ENCODE measurements at places on chromosomes 1 and 21.

- no peak for DNase-seq
Observed at GRCh38 chr1:229098361-229098760, 172.6 kb upstream of the RAB4A start.

GRCh38 chr1:95733031-95733430 lies 499.0 kb downstream of the RWDD3 start:
- no peak for DNase-seq

- no peak for DNase-seq
Observed at GRCh38 chr1:248844526-248844925, 6.5 kb downstream of the ZNF672 start.

GRCh38 chr1:33848205-33848937 lies 15.5 kb upstream of the HMGB4 start:
- DNase-seq, result no peak

DNA sequence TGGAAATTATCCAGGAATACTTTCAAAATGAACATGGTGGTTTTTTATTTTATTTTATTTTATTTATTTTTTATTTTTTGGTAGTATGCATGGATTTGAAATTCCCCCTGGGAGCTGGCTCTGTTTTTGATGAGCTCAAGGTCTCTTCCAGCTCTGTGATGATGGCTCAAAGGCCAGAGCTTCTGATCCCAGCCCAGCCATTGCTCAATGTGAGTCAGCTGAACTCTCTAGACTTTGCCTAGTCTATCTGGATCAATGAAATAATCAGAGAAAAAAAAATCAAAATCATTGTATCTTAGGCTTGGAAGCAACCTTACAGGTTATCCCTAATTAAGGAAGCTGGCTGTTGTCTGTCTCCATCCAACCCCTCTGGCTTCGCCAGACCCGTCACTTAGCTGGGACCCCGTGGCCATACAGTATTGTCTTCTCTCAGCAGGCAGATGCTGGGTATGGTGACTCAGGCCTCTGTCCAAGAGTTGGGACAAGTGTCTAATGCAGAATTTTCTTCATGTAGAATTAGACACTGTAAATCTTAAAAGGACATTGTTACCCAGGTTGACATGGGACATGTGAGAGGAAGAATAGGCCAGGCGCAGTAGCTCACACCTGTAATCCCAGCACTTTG lies 90.2 kb upstream of the LPGAT1 start:
- DNase-seq, result no peak

DNA sequence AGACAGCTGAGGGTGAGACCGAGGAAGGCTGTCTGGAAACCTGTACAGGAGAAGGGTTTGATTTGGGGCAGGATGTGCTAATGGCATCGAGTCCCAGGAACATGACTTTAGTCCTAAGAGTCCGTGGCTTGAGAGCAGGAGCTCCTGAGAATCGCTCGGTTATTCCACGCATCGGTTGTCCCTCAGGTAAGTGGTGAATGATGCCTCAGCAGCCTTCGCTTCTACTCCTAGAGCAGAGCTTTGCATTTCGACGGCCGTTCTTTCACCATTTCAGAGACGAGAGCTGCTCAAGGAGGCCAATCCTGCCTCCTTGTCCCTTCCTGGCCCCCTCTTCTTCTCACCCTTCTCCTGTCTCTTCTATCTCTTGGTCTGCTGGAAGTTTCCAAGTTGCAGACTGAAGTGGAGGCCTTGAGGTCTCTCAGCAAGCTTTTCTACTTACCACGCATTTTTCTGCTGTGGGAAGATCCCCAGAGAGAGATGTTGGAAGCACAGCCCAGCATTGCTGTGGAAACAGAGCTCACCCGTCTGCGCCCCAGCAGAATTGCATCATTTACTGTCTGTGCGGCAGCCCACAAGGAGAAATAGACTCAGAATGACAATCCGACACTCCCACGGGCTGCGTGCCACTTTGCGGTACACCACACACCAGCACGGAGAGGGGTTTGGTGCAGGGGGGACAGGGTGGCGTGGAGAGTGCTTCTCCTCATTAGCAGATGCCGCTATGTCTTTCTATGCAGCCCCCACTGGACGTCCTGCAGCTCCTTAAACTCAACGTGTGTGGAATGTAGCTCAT lies 270.7 kb upstream of the C1orf174 start:
- DNase-seq, result no peak

DNA sequence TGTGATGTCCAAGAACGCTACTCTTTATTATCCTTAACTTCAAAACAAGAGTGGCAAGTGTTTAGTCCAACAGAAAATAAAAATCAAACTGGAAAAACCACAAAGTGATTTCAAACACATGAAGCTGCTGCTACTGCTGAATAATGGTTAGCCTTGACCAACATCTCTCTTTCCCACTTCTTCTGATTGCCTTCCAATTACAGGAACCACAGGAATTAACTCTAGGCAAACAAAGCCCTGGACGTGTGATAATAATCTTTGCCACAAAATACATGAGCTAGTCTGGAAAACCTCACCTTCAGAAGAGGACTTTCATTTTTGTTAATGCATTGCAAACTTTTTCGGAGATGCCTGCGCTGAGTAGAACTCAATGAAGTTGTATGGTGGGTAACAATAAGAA lies 48.6 kb upstream of the COL11A1 start:
- no peak for DNase-seq

DNA sequence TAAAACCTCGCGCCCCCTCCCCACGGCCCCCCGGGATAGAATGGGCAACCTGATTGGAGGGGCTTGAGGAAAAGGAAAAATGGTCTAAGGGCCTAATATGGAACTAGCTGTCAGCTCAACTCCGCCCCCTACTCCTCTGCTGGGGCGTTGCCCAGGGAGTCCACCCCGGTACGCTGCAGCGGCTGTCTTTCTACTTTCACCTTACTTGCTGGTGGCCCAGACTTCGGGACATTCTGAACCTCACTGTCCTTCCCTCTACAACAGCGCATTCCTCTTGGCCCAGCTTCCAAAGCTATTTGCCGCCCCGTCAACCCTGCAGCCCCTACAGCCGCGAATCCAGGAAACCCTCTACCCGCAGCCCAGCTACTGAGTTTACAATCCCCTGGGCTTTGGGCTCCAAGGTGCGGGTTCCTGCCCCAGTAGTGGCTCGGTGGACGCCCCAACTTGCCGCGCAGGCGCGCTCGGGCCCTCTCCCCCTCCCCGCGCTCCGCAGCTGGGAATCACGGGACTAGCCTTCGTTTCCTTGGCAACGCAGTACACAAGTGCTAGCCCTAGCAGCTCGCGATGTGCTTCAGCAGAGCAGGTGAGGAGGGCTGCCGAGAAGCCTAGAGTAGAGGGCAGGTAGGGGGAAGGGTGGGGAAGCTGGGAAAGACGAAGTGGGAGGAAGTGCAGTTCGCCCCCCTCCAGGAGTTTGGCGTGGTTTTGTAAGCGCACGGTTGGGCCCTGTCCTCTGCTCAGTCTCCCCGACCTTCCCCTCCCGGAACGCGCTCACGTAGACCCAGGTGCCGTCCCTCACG lies 55.6 kb downstream of the CHIA start:
- DNase-seq, result peak; percentile 96

DNA sequence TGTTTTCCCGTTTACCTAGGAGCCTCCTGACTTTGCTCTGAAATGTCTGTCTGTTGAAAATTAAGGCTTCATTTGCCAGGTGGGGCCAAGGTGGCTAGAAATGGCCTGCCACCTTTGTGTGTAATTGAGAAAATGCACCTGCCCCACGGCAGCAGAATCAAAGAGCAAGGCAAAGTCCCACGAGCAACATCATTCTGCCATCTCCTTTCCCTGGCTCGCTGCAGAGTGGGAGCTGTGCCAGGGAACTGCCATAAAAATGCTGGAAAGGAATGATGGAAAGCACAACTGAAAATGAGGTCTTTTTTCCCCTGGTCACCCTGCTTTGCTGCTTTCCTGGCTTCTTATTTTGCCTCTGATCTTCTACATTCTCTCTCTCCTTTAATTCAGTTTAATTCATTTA lies 5.5 kb upstream of the OLFML2B start:
- no peak for DNase-seq

DNA sequence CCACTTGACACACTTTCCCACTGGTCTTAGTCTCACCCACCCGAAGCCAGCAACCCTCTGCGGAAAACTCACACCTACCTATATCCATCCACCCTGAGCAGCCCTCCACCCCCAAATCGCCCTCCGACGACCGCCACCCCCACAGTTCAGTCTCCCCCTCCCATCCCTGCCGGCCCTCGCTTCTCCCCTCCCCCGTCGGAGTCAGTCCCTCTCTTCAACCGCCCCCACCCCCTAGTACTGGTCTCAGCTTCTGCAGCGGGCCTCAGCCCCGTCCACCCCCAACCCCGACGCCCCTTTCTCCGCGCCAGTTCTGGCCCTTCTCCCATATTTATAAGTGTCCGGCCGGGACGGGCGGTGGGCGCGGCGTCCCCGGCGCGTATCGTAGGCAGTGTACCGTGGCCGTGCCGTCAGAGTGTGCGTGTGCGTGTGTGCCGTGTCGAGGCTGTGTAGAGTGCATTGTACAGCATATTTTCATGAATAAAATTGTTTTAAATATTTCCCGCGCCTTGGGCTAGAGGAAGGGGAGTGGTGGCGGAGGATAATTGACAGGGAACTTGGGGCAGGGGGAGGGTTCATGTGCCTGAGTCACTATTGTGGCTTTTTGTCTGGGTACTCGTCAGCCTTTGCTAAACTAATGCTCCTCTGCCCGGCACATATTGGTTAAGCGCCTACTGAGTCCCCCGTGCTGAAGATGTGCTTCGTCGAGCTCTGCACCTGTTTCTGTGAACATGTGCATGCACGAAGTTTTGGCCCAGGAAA lies 22.0 kb downstream of the FOXO6 start:
- peak; percentile 95 for DNase-seq

DNA sequence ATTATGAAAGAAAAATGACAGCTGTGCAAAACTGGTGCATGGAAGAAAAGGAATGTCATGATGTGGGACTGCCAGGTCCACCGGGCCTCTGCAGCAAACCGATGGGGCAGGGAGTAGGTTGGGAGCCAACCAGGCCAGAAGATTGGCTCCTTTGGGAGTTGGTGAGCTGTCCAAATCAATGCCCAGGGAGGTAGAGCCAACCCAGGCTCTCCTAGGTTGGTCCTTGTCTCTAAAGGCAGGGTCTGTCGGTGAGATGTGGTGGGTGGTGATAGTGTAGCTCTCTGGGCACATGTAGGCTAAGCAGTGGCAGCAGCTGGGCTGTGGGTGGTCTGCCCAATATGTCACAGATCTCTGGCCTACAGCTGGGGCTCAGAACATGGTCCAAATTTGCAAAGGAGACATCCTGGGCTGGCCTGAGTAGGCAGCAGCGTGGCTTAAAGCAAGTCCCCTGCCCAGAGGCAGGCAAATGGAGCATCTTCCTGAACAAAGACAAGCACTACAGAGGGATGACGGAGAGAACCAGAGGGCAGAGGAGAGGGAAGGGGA lies 61.2 kb upstream of the PRDX6 start:
- DNase-seq, result no peak

DNA sequence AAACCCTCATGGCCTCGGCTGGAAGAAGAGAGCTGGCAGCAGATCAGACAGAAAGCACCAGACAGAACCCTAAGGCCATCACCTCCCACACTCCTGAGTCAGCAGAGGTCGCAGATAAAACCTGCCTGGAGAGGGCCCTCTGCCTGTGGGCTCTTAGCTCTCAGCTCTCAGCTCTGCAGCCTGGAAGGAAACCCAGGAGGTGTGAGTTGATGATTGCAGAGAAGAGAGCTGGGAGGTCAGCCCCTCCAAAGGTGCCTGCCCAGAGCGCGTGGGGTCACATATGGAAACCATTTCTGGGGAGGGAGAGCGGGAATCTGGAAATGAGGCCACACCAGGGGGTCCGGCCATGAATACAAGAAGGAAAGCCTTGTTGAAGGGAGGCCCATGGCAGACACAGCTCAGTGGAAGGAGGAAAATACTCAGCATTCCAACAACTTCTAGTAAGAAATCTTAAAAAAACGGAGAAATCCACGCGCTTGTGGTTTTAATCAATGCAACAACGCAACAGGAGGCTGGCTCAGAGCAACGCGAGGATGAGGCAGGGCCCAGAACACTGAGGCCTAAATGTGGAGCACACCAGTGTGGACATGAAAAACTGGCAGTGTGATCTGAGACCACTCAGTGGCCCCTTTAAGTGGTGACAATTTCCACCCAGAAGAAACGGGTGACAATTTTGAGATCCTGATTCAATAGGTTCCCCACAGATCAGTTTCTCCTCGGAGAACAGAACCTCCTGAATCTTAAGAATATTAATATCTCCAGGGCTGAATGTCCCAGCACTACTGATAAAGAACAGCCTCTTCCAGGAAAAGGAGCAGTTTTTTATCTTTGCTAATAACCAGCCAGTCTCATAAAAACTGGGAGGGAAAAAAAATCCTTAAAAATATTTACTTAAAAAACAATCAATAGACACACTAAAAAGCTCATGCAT lies 45.7 kb downstream of the PSMG1 start:
- peak; percentile 28 for DNase-seq

DNA sequence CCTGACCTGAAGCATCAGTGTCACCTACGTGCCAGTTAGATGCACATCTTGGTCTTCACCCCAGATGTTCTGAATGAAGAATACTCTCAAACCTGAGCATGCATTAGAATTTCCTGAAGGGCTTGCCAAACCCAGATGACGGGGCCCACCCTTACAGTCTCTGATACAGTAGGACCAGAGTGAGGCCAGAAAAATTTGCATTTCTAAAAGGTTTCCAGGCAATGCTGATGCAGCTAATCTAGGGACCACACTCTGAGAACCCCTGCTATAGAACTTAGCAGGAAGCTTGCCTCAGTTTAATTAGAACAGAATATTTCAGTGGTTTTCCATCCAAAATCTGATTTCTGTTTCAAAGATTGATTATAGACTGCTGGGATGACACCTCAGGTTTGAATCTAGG lies 9.9 kb upstream of the CTBS start:
- no peak for DNase-seq

- DNase-seq, result no peak
Observed at GRCh38 chr1:80427881-80428280, 1372.9 kb upstream of the ADGRL2 start.

GRCh38 chr1:88324899-88325298 lies 359.2 kb upstream of the PKN2 start:
- no peak for DNase-seq

GRCh38 chr1:43266881-43267280 lies 2.9 kb upstream of the TMEM125 start:
- DNase-seq, result no peak

Measured in common myeloid progenitor, CD34-positive (primary cell).